ENCODE measurements at places on chromosomes 2 and 18.
A peak's percentile ranks its signal among the peaks of the same experiment; 100 is the strongest.

GRCh38 chr2:237739101-237739500 is 59.5 kb upstream of the RBM44 start:
- no peak for DNase-seq

DNA sequence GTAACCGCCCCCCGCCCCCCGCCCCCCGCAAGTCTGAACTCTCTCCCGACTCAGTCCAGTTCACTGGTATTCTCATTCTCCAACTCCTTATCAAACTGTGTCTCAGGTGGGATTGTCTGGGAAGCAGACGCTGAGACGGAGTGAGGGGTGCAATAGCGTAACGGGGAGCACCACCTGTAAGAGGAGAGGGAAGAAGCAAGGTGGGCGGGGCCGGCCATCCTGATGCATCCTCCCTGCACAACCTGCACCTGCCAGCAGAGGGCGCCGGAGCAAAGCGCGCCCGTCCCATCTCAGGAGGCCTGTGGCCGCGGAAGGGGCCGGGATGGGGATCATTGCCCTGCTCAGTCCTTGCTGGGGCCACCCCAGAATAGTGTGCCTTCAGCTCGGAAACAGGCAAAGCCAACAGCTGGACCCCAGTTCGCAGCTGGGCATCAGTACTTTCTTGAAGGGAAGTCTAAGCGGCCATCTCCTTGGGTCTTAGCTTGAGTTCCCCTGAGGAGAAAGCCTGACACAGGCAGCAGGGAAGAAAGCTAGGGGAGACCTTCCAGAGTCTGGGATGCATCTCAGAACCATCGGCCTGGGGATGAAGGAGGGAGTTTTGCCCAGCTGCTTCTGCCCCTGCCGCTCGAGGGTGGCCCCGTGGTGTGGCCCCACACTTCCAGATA is 208.0 kb downstream of the TFCP2L1 start:
- DNase-seq: peak; percentile 13

DNA sequence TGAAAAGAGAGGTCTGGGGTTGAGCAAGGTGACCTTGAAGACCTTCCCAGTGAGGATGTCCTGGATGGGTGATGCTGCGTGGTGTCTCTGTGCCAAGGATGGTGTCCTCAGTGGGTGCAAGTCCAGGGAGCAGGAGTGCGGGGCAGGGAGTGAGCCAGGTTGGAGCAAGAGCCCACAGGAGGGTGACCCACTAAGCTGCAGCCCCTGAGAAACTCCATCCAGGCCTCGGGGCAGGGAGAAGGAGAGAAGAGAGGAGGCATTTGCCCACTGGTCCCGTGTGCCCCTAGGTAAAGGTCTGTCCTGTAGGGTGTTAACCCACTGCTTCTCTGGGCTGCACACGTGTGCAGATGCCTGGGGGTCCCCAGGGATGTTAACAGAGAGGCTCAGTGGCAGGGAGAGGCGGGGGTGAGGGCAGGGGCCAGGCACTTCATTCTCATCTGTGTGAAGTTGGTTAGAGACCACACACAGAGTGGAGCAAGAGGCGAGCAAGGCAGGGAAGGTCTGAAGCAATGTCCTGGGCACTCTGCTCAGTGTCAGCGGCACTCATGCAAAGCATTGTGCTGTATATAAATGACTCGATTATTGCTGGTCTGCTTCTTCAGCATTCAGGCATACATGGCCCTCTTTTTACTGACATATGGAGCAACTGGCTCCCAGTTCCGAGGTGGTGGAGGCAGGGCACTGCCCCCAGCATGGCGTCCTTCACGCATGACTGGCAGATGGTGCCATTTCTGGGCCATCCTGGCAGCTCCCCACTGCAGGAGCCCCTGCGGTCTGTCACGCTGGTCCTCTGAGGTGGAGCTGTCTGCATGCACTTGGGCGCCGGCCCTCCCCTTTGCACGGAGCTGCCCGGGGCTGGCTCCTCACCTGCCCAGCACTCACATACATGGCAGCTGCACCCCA is 117.2 kb upstream of the HS6ST1 start:
- no peak for DNase-seq

GRCh38 chr2:21944536-21944935 is 820.8 kb downstream of the TDRD15 start:
- no peak for DNase-seq

GRCh38 chr2:85234868-85235267 is 92.9 kb downstream of the TGOLN2 start:
- DNase-seq: no peak

GRCh38 chr2:238854699-238855229 is 6.9 kb downstream of the TWIST2 start:
- DNase-seq: no peak

- DNase-seq: no peak
These were observed 58.9 kb upstream of the RNU4ATAC start for GRCh38 chr2:121471532-121472469.

GRCh38 chr18:12423820-12424219 is 16.1 kb downstream of the PRELID3A start:
- DNase-seq: no peak

GRCh38 chr2:122267947-122268346 is 512.5 kb downstream of the TSN start:
- no peak for DNase-seq

GRCh38 chr2:120432976-120433815 is 87.3 kb downstream of the INHBB start:
- no peak for DNase-seq

DNA sequence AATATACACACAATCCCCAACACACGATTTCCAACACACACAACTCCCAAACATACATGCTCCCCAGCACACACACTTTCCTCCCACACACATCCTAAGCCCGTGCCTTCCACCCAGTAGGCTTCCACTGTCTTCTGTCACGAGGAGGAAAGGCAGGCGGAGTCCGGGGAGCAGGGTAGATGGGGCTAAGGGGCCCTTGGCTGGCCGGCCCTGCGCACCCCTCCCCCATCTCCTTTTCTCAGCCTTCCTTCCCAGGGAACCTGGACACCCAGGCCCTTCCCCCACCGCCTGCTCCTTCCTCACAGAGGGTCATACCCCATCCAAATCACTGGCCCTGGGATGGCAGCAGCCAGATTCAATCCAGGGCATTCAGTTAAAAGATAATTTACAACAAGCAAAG is 3.4 kb upstream of the PDCD1 start:
- DNase-seq: no peak
